ENCODE measurements at places on chromosomes 13 and 19. TPM values are rescaled to one million over a fixed set of nuclear protein-coding genes. Genes with fewer than 3 reads are reported as not detected.

DNA sequence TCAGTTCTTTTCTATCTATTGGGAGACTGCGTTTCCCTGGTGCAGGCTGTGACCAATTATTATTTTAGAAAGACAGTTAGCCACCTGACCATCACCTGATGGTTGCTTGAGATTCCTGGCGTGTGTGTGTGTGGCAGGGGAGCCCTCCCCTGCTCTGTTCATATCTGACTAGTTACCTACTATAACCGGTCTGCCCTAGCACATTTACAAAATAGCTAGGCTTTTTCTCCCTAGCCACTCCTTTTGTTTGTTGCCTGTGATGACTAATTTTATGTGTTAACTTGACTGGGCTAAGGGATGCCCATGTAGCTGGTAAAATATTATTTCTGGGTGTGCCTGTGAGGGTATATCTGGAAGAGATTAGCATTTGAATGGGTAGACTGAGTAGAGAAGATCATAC lies 76.9 kb downstream of the OLFM4 start:
- DNase-seq: no peak

TMEM238 gene
- not detected for polyA plus RNA-seq

- DNase-seq: no peak
Observed at GRCh38 chr13:49594576-49594975, 9.2 kb upstream of the RCBTB1 start.

DNA sequence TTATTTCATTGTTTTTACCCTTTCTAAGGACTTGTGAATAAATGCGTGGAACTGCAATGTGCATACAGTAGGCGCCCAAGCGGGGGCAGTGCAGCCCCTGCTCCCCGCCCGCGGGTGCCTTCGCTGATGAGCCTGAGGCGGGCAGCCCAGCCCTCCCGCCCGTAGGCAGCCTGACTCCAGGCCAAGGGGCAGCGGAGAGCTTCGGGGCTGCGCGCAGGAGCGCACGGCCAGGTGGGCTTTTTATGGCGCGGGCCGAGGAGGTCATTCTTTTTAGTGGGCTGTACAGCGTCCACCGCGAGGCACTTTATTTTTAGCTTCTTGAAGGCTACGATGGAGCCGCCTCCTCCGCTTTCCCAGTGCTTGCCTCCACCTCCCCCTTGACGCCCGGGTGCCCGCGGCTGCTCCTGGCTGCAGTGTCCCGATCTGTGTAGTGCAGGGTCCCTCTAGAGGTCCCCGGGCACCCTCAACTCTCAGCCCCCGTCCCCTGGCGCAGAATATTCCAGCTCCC lies 60.5 kb downstream of the CCNE1 start:
- DNase-seq: no peak

- DNase-seq: no peak
Observed at GRCh38 chr13:94822356-94822755, 110.0 kb upstream of the SOX21 start.

GRCh38 chr13:51534041-51534817 lies 50.0 kb upstream of the WDFY2 start:
- peak; percentile 21 for DNase-seq

- DNase-seq: no peak
Observed at GRCh38 chr13:21001471-21001870, 59.9 kb downstream of the LATS2 start.

DNA sequence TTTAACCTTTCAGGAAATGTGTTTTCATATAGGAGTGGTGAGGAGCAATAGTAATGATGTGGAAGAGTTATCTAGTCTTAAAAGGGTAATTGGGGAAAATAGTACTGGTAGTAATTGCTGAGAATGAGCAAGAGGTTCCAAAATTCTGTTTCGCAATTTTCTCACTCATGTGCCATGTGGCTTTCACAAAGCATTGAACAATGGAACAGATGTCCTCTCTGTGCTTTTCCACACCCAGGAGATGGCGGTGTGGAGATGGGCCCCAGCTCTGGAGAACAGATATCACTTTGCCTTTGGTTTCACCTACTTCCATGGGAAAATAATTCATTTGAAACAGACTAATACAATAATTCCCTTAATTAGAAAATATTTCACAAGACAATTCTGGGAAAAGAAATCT lies 170.0 kb upstream of the SLC10A2 start:
- DNase-seq: no peak

DNA sequence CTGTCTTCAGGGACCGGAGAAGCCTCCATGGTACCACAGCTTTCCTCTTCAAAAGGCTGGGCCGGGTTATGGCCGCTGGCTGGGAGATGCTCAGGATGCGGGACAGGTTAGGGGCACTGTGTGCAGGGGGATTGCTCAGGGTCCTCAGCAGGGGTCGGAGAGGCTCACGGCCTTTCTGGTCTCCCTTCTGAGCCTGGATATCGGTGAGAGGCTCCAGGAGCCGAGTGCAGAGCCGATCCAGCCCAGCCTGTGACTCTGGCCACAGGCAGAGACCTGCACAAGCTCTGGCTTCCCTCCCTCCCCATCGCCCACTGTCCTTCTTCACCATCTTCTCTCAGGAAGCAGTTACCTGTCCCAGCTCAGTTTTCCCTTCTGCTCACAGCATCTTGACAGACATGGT lies 306.0 kb downstream of the ZNF536 start:
- no peak for DNase-seq

- no peak for DNase-seq
Observed at GRCh38 chr19:4974880-4975469, 6.1 kb downstream of the KDM4B start.

ZIK1 gene
- 6.9 TPM for polyA plus RNA-seq

DNA sequence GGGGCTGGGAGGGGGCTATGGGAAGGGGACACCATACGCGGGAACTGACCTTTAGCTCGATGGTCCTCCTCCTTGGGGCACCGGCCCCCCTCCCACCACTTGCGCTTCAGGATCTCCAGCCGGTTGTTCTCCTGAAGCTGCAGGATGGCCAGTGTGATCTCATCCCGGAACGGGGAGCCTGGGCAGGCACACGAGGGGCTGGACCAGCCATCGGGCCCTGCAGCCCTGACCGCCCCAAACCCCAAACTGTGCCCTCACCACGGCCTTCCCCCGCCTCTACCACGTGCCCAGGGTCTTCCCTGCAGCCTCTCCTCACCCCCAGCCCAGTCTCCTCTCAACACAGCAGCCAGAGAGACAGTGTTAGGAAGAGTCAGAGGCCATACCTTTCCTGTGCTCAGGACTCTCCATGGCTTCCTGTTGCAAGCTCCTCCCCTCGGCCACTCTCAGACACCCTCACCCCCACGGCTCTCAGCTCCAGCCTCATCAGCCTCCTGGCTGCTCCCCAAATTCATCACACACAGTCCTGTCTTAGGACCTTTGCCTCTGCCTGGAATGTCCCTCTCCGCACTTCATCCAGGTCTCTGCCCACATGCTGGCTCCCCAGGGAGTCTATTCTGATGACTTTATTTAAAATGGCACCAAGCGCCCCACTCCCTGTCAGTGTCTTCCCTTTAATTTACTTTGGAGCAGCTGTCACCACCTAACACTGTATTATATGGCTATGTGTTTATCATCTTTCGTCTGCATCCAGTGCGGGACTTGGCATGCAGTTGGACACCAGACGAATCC lies 9.7 kb upstream of the ATP1A3 start:
- DNase-seq: no peak

DNA sequence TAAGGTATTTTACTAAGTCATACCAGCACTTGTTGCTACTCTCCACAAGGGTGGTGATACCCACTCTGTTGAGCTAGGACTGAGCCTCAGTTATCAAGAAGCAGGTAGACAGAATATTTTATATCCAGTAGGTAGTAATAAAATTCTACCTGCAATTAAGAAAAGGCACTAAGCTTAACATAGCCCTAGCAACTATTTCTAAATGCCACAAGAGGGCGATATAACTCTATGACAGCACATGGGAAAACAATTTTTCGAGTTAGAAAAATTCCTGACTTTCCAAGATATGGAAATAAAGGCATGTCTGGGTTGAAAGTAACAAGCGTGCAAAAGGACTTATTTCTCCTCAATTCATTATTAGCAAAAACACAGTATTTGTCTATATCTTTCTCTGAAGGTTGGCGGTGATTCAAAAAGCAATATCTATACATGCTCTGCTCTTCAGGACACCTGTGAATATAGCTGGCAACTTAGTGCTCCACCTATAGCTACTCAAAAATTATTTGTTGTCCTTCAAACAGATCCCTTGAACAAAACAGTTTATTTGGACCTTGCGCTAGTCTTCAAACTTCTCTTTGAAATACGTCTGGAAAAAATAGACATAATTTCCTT lies 14.7 kb downstream of the CCDC169 start:
- DNase-seq: peak; percentile 21

DNA sequence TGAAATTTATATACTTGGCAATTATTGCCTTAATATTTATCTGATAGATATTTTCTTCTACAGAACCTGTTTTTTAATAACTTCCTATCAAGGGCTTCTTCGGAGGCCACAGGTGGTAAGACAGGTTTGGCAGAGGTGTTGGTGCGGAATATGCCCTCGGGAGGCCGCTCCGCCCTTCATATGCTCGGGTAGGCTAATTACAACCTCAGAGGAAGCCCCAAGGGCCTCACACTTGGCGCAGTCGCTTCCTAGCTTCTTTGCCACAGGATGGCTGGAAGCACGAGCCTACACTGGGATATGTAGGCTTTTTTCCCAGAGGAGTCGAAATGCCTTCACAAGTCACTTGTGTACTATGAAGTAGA lies 68.8 kb downstream of the LMO7 start:
- DNase-seq: no peak

FBN3 gene
- not detected for polyA plus RNA-seq

OR7D4 gene
- not detected for polyA plus RNA-seq

RFPL4AL1 gene
- not detected for polyA plus RNA-seq

ANKRD24 gene
- polyA plus RNA-seq: 0.20 TPM

- DNase-seq: peak; percentile 69
Observed at GRCh38 chr19:47284324-47284899, 9.7 kb downstream of the INAFM1 start.

- peak; percentile 37 for DNase-seq
Observed at GRCh38 chr19:48490981-48491792, 20.4 kb downstream of the LMTK3 start.

ZNF208 gene
- polyA plus RNA-seq: 2.6 TPM

FXYD1 gene
- polyA plus RNA-seq: 3.2 TPM

- no peak for DNase-seq
Observed at GRCh38 chr19:35041548-35042055, at the start of gene HPN. TSS of gene HPN (plus strand) at chr19:35041721. CDS start at chr19:35042507, 786 bp downstream.

DNA sequence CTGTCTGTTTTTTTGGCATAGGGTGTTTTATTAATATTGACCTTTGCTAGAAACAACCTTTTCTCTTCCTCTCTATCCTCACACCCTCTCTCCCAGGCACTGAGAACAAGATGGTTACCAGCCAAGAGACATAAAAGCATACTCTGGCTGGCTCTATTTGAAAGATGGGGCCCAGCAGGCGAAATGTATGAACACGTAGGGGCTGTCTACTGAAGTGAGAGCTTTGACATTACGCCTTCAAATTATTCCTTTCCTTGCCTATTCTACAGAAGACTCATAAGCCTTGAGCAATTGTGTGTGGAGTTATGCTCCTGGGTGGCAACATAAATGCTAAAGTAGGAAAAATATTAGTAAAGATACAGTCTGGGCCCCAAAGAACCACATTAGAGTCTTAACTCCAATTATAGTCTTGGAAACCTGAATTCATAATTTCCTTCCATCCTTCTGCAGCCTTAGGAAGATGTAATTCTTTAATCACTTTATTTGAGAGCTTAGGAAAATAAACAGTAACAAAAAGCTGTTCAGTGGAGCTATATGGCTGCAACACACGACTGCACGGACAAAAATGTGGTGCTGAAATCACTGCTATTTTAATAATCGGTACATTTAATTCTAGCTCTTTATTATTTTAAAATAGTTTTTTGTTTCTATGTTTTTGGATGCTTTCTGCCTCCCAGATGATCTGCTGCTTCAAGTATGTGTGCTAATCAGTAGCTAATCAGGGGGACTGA lies 122.3 kb upstream of the RNF113B start:
- no peak for DNase-seq

SYDE1 gene
- not detected for polyA plus RNA-seq

IRS2 gene
- 1.3 TPM for polyA plus RNA-seq

THSD1 gene
- not detected for polyA plus RNA-seq

GRCh38 chr19:39953915-39954314 lies 17.1 kb upstream of the PSMC4 start:
- DNase-seq: no peak

ZNF433 gene
- polyA plus RNA-seq: 0.98 TPM

ATP1A3 gene
- 0.95 TPM for polyA plus RNA-seq

GRCh38 chr19:34555447-34555846 lies 73.9 kb downstream of the WTIP start:
- DNase-seq: no peak

NR1H2 gene
- polyA plus RNA-seq: 88.0 TPM

DNA sequence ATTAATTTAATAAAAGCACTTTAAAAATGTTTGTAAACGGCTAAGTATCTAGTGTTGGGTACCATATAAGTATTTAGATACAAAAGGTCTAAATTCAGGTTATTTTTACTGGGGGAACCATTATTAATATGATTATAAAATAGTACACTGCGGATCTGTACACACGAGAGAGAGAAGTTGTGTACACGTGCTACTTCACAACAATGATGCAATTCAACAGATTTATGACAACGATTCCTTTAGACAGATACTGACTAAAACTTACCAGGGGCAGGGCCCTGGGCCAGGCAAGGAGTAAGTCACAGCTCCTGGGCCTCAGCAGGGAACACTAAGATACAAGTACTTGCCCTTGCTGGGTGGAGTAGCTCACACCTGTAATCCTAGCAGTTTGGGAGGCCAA lies 29.1 kb upstream of the TPTE2 start:
- DNase-seq: no peak

DNA sequence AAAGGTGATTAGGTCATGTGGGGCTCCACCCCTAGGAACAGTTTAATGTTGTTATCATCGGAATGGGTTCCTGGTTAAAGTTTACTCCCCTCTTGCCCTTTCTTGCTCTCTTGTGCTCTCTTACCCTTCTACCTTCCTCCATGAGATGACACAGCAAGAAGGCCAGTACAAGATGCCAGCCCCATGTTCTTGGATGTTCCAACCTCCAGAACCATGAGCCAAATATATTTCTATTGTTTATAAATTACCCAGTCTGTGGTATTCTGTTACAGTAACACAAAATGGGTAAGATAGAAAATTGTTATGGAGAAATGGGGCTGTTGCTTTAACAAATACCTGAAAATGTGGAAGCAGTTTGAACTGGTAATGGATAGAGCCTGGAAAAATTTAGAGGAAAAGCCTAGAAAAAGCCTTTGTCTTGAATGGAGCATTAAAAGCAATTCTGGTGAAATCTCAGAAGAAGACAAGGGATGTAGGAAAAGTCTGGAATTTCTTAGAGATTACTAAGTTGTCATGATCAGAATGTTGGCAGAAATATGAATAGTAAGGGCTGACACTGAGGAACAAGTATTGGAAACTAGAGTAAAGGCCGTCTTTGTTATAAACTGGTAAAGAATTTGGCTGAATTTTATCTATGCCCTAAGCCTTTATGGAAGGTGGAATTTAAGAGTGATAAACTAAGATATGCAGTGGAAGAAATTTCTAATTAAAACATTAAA lies 53.5 kb upstream of the TSC22D1 start:
- no peak for DNase-seq

DNA sequence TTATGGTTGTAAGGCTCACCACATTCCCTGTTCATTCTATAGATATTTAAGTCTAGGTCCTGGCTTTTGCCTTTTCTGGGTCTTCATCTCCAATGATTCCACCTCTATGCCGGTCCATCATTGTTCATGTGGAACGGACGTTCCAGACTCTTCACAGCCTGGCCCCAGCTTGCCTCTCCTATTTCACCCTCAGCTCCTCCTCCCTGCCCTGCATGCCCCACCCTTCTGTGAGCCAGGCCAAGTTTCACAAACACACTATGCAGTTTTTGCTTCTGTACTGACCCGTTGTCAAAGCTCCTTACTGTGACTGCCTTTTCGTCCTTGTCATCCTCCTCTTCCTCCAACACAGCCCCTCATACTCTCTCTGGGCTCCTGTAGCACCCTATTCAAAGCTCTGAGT lies 31.3 kb downstream of the TEX26 start:
- DNase-seq: no peak

MIA gene
- not detected for polyA plus RNA-seq

All from CD4-positive, alpha-beta memory T cell (primary cell).